ENCODE measurements at places on chromosomes 2 and 18. TPM values are rescaled to one million over a fixed set of nuclear protein-coding genes. Genes with fewer than 3 reads are reported as not detected.
A peak's percentile ranks its signal among the peaks of the same experiment; 100 is the strongest.

Gene FAM124B
- total RNA-seq = 1.3 TPM

DNA sequence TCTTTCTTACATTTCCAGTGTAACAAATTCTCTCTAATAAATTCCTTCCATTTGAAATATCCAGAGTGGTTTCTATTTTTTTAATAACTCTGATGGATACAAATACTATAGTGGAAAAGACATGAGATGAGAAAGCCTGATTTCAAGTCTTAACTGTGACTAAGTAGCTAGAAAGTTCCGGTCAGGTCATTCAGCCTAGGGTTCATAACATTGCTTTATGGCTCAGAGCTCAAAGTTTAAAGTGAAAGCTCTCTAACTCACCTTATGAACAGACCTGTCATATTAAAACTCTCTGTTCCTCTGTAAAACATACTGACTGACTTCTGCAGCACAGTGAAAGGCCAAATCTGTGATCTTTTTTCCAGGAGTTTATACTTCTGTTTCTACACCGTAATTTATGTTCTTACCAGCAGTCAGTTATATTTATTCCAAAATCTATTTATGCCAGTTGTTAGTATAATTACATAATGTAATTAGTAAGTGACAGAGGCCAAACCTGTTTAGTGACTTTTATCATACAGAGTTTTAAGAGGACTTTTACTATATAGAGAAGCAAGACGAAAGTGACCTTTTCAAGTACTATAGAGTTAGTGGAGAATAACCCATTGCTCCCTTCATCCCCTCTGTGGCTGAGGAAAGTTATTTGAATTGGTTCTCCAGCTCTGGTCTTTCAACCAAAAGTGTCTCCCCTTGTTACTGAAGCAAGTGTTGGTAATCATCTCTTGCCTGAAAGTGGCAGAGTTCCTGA lies 118.8 kb upstream of the PDE1A start:
- H3K27ac ChIP-seq = no peak overlapping the region
- no peak overlapping the region for H3K4me3 ChIP-seq
- no peak for DNase-seq
- peaks cover 9% of the 10 kb centered on the region for H3K4me1 ChIP-seq

- H3K27me3 ChIP-seq = no peaks in the 10 kb centered on the region
- peaks cover 5% of the 10 kb centered on the region for H3K36me3 ChIP-seq
- no peak overlapping the region for H3K27ac ChIP-seq
- H3K4me3 ChIP-seq = no peak overlapping the region
These were observed 11.5 kb upstream of the DIPK1C start for GRCh38 chr18:74468547-74469061.

GRCh38 chr18:56532176-56532840 lies 106.1 kb downstream of the TXNL1 start:
- DNase-seq = no peak
- no peak overlapping the region for H3K4me3 ChIP-seq
- no peaks in the 10 kb centered on the region for H3K27me3 ChIP-seq
- H3K27ac ChIP-seq = no peak overlapping the region
- H3K4me1 ChIP-seq = no peaks in the 10 kb centered on the region
- no peaks in the 10 kb centered on the region for H3K36me3 ChIP-seq

- H3K4me1 ChIP-seq = peaks cover 26% of the 10 kb centered on the region
- peak overlapping the region; percentile 56 for H3K4me3 ChIP-seq
- H3K27me3 ChIP-seq = peaks cover 7% of the 10 kb centered on the region
These were observed 697.0 kb upstream of the HS6ST1 start for GRCh38 chr2:129015397-129016285.

DNA sequence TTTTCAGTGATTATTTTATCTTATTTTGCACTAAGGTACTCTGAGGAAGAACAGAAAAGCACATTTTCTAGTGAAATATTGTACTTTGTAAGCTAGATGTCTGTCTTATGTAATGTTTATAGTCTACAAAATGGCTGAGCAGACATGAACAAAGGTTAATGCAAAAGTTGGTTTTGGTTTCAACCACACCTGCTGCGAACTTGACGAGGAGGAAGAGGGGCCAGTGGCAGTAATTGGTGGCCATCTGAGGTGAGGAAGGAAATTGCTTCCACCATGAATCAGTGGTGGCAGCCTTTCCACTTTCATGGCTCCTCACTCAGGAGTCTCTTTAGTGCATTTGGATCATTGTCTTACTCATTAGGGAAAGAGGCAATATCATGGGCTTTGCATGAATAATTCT lies 894.2 kb downstream of the CNTNAP5 start:
- no peaks in the 10 kb centered on the region for H3K27me3 ChIP-seq
- H3K36me3 ChIP-seq = no peaks in the 10 kb centered on the region
- DNase-seq = no peak
- H3K4me1 ChIP-seq = peaks cover 10% of the 10 kb centered on the region

GRCh38 chr2:232027530-232027929 lies 66.0 kb downstream of the DIS3L2 start:
- H3K27ac ChIP-seq = no peak overlapping the region
- DNase-seq = no peak
- H3K4me1 ChIP-seq = peaks cover 36% of the 10 kb centered on the region
- H3K4me3 ChIP-seq = no peak overlapping the region

- peaks cover 7% of the 10 kb centered on the region for H3K4me1 ChIP-seq
- H3K27me3 ChIP-seq = peaks cover 10% of the 10 kb centered on the region
- H3K36me3 ChIP-seq = no peaks in the 10 kb centered on the region
- DNase-seq = no peak
These were observed 2.9 kb upstream of the SLC40A1 start for GRCh38 chr2:189583227-189584198.

- no peak for DNase-seq
- no peaks in the 10 kb centered on the region for H3K36me3 ChIP-seq
- no peak overlapping the region for H3K4me3 ChIP-seq
- no peaks in the 10 kb centered on the region for H3K27me3 ChIP-seq
- H3K4me1 ChIP-seq = peaks cover 18% of the 10 kb centered on the region
These were observed 26.2 kb downstream of the PHLPP1 start for GRCh38 chr18:62741584-62741983.

Data from glutamatergic neuron (in vitro differentiated cells).